ENCODE measurements at places on chromosomes 7 and 10.

- no peak for DNase-seq
Measured at GRCh38 chr7:131131746-131132431, 195.8 kb upstream of the MKLN1 start.

- no peak for DNase-seq
Measured at GRCh38 chr10:86207226-86207625, 159.4 kb downstream of the GRID1 start.

DNA sequence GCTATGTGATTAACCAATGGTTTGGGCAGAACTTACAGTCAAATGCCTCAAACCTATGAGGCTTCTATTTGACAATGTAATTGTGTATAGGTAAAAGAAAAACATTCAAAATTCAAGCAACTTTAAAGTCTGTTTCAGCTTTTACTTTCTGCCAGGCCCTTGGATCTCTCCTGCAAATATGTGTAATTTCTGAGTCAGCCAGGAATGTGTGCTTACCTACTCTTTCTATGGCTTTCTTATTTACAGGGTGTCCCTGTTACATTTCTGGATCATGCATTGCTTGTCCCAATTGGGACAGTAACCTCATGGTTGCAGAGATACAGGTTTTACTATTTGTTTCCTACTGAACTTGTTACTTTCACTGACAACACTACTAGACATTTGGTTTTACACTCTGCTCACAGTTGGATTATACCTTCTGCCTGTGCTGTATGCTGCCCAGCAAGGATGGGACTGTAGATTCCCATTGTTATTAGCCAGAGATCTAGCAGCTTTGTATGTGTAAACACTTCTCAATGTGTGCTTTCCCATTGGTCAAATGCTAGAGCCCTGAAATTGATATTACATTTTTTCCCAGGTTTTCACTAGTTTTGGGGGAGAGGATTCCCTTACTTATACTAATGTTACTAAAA is 355.3 kb downstream of the ARL4A start:
- DNase-seq = no peak

GRCh38 chr10:80501381-80501912 is 36.3 kb upstream of the SH2D4B start:
- no peak for DNase-seq

DNA sequence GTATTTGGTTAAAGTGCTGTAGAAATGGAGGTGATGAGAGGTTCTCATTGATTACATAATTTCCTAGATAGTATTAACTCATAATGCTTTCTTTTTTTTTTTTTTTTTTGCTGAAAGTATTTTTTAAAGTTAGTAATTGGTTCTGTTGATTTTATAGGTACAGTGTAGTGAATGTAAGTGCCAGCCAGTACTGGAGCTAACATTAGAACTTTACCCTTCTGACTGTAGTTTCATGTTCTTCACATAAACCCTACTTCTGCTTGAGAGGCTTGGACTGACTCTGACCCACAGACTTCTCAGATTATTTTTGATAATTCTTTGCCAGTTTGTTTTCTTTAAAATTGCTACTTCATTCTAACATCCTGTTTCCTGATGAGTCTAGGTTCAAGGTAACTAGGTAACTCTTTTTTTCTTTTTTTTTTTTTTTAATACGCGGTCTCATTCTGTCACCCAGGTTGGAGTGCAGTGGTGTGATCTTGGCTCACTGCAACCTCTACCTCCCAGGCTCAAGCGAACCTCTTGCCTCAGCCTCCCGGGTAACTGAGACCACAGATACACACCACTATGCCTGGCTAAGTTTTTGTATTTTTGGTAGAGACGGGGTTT is 92.2 kb upstream of the OIT3 start:
- no peak for DNase-seq

DNA sequence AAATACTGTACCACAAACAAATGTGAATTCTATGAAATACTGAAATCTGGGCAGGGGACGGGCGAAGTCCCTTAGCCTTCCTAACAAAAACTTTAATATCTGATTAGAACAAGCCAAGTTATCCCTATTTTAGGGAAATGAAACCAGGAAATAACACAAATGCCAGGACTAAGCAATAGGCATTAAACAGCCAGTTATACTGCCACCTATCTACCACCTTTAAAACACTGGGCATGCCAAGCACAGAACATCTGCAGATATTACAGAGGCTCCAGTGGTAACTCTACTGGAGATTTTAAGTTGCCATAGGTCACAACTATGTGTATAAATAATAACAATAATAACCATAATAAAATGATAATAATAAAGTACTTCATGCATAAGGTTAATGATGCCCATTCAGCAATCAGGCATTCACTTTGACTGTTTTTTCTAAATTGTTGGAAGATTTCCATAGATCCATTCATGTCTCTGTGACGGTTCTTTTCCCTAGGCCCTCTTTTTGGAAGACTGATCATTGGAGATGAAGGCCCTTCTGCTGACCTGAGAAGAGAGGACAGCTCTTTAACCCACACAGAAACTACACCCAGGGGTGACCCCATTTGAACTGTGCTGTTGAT is 195.7 kb downstream of the CACNA2D1 start:
- no peak for DNase-seq

DNA sequence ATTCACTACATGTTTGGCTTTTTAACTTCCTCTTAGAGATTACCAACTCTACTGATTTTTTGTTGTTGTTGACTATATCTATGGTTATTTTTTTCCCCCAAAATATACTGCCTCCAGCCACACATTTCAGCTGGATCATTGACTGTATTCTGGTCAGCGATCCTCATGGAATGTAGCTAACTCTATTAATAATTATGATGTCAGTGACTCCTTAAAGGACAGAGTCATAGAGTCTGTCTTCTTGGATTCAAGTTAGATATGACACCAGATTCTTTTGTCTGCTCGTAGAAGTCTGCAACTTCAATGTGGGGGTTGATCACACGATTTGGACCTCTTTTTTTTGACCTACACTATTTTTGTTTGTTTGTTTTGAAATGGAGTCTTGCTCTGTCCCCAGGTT is 33.2 kb downstream of the UBN2 start:
- no peak for DNase-seq

DNA sequence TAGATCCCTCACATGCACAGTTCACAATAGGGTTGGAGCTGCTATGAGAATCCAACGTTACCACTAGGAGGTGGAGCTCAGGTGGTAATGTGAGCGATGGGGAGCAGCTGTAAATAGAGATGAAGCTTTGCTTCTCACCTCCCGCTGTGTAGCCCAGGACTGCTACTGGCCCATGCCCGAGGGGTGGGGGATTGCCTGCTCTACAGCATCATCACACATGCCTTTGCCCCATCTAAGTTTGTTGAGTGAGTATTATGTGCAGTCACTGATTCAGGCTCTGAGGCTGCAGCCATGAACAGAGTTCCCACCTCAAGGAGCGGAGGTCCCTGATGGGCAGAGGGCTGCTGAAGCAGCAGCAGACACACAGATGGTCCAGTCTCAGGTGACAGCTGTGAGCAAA is 94.1 kb downstream of the CHST15 start:
- DNase-seq = no peak

DNA sequence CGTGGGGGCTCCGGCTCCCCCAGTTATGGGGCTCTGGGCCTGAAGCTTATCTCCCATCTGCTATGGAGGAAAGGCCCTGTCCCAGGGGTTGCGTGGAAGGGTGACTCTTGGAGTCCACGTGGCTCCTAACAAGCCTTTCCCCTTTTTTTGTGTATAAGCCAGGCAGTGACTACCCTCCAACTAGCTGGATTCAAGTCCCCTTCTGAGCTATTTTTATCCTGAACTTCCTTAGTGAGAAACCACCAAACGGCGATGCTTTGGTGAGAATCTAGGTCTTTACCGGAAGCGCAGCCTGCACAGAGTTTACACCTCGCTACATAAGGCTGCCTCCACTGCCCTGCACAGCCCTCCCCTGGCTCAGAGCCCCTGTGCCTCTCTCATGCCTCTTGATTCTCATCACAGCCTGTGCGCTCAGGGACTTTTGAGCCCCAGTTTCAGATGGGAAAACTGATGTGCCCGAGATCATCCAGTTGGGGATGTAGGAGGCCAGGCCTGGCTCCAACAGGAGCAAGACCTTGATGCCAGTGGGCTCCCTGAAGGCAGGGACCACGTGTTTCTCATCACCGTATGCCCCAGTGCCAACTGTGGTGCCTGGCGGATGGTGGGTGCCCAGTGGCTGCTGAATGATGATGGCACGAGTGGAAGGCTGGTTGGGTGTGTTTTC is 102.3 kb upstream of the PPIF start:
- DNase-seq = no peak

DNA sequence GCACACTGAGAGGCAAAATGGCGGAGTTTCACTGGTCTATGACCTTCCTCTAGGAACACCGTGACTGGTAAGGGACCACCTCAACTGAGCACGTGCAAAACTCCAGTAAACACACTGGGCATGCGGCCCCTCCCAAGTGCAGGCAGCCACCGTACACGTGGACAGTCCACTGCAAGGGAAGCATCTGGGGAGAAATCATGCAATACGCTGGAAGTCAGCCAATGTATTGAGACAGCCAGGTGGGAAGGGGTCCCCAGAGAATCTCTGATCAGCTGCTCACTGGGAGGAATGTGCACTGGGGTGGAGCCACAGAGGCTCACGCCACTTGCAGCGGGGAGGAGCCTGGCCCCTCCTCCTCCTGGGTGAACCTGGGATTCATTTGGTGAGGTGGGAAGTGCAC is 49.3 kb downstream of the CFAP46 start:
- no peak for DNase-seq

- no peak for DNase-seq
Measured at GRCh38 chr7:102129636-102130370, 156.9 kb upstream of the SH2B2 start.

- DNase-seq = no peak
Measured at GRCh38 chr10:31702005-31702404, 226.6 kb downstream of the ARHGAP12 start.

DNA sequence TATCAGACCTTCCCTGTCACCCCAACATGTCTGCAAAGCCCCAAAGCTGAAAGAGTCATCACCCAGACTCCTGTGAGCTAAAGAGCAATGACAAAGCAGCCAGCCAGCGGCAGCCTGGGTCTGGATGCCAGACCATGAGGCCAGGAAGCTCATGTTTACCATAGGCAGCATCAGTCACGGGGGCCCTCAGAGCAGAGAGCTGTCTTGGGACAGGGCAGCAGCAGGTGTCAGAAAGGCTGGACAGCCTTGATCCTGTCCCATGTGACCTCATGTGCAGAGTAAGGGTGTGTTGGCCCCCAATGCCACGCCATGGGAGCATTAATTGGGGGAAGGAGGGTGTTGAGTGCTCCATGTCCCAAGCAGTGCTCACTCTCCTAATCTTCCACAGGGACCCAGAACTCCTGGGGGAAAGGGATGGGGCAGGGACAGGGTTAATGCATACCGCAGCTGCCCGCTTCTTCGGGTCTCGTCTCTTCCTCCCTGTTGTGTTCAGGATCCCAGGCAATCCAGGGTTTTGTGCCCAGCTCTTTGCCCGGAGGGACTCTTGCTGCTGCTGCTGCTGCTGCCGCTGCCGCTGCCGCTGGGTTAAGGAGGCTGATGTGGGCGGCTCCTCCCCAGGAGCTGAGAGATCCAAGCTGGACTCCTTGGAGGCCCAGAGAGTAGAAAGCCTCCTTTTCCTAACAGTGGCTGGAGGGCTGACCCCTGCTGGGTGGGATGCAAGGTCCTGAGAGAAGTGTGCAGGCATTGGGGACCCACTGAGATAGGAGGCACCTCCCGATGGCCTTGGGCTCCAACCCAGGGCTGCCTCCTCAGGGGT is 7.1 kb downstream of the CCDC201 start:
- no peak for DNase-seq

GRCh38 chr10:74433993-74434392 is 283.0 kb downstream of the ADK start:
- no peak for DNase-seq

GRCh38 chr7:155562106-155562505 is 15.7 kb upstream of the CNPY1 start:
- DNase-seq = no peak

GRCh38 chr10:56561336-56561735 is 200.3 kb upstream of the ZWINT start:
- DNase-seq = no peak

DNA sequence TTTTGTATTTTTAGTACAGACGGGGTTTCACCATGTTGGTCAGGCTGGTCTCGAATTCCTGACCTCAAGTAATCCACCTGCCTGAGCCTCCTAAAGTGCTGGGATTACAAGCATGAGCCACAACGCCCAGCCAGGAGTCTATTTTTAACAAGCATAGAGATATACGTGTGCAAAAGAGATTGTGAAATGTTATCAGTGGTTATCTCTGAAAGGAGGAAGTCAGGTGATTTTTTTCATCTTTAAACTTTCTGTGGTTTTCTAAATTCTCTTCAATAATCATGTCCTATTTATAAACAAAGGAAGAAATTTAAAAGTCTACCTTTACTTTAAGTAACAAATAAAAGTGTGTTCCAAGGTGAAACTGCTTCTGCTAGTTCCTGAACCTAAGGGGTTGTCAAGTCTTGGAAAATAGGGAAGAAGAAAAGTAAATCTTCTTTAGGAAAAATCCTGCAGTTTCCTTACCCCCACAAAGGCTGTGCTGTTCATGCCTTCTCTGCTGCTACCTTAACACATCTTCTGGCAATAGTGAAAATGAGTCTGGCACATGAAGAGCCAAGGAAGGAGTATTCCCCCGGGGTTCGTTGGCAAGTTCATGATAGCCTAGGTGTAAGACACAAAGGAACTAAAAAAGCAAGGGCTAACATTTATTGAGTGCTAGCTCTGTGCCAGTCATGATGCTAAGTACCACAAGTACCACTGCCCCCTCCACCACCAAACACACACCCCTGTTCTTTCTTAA is 51.1 kb downstream of the CYP26A1 start:
- DNase-seq = no peak

DNA sequence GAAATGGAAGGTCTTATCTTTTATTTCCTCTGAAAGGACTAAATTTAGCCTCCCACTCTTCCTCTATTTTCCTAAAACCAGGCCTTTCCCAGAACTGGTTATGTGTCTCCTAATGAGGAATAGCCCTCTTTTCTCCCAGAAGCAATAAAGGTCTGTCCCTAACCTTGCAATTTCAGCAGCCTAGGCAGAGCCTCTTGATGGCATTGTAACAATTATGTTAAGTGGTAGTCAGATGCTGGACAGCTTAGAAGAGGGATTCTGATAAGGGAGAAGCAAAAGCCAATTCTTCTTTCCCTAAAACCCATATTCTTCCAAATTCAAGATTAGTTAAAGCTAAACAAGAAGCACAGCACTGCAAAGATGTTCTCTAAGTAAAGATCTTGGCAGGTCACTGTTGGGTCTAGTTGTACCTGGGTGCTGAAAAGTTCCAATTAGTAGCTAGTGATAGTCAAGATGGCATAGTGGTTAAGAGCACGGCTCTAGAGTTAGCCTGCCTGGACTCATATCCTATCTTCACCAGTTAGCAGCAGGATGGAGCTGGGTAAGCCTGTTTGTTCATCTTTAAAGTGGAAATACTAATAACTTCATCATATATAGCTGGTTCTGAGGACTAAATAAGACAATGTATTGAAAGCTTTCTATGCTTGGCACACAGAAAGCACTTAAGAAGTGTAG is 14.3 kb upstream of the KCNIP2 start:
- no peak for DNase-seq

GRCh38 chr7:128961030-128961659 is 23.4 kb downstream of the IRF5 start:
- DNase-seq = no peak

- no peak for DNase-seq
Measured at GRCh38 chr7:18623389-18623788, 127.8 kb downstream of the HDAC9 start.
